Activated naive CD8-positive, alpha-beta T cell treated with anti-CD3 and anti-CD28 coated beads for 36 hours (primary cell): ENCODE measurements at places on chromosomes 7 and 10. TPM values are rescaled to one million over a fixed set of nuclear protein-coding genes. Genes with fewer than 3 reads are reported as not detected.
A peak's percentile ranks its signal among the peaks of the same experiment; 100 is the strongest.

SPRN gene
- not detected for total RNA-seq

ARHGEF5 gene
- 13.3 TPM for total RNA-seq

TSPAN13 gene
- 1.4 TPM for total RNA-seq

PIK3CG gene
- 26.3 TPM for total RNA-seq

MCM10 gene
- 91.2 TPM for total RNA-seq

NEURL1 gene
- total RNA-seq, result 3.1 TPM

DNA sequence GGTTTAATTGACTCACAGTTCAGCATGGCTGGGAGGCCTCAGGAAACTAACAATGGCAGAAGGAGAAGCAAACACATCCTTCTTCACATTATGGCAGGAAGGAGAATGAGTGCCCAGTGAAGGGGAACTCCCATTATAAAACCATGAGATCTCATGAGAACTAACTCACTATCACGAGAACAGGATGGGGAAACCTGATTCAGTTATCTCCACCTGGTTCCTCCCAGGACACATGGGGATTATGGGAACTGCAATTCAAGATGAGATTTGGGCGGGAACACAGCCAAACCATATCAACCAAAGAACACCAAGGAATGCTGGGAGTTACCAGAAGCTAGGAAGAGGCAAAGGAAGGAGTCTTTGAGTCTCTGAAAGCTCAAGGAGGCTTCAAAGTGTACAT lies 94.3 kb downstream of the IPMK start:
- no peak for DNase-seq

DNA sequence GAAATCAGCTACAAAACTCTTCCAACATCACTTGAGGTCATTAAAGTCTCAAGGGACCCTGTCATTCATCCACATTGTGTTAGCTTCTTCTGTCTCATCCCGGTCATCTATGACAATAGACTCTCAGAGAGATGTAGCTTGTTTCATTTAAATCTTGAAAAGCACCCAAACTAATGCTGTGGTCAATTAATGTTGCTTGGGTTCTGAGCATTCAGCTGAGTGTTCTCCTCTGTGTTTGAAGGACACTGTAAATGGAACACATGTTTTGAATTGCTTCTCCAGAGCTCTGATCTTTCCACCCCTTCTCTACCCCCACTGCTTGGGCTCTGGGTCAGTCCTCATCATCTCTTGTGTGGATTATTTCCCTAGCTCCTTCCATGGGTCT lies 19.6 kb upstream of the ADD3 start:
- no peak for DNase-seq

DNA sequence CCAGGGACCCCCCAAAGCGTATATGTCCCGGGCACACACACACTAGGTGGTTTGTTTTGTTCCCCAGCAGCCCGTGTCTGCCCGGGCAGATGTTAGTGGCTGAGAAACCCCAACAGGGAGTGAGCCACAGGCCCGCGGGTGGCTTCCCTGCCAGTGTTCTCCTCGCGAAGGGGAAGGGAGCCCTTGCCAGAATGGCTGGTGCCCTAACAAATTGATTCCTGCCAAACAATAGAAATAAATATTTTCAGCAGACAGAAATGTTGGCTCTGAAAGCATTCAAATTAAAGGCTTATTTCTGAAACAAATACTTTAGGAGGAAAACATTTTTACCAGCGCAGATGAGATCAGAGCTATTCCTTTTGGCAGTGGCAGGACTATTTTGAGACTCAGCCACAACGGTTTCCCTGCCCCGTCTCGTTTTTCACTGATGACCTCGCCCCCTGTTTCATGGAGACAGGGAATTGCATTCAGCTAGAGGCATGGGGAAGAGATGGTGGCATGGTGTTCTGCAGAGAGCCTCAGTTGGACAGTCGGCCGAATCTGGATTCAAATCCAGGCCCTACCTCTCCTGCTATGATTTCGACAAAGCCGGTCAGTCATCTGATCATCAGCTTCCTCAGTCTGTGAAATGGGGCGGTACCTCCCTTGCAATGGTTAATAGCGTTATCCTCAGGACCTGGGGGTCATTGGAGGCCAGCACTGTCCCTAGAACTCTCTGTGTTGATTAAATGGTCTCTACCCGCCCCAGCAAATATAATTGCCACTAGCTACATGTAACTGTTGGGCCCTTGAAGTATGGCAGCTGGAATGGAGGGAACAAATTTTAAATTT lies 84.5 kb downstream of the CUX1 start:
- no peak for DNase-seq

- no peak for DNase-seq
Observed at GRCh38 chr10:129369566-129369965, 97.5 kb upstream of the MGMT start.

DNA sequence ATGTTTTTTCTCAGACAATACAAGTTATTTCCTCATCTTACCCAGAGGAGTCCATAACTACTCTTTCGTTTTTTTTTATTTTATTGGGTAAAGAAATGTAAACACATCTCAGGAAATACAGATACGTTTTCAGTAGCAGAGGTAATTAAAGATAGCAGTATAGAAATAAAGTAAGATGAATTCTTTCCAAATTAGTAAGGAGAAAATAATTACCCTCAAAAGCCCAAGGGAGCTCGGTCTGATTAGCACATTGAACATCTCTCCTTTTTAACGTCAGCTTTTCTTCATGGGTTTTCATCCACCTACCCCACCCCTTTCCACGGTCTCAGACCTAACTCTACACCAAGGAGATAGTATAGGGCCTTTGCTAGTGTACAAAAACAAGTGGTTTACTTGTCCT lies 294.2 kb downstream of the GRID1 start:
- DNase-seq, result no peak

DNA sequence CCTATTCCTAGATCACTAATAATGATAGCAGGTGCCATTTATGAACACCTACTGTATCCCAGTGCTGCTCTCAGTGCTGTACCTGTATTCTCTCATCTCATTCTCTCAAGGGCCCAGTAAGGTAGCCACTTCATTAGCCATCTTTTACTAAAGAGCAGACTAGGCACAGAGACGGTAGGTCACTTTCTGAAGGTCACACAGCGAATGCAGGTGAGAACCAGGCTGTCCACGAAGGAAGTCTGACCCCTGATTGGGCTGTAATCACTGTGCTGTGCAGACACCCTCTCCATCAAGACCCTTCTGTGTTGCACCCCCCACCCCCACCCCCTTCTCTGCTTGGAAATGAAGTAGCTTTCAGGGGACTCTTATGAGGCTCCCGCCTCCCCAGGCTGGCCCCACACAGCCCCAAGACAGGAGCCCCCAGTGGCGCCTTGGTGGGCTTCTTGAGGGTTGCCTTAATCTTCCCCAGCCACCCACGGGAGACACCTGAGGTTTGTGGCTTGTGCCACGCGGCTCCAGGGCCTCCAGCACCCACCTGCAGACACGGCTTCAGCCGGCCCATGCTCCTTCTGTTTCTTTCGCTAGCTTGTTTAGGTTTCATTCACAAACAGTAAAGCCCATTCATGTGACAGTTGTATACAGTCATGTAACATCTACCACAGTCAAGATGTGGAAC lies 81.7 kb upstream of the FAM20C start:
- no peak for DNase-seq

DNA sequence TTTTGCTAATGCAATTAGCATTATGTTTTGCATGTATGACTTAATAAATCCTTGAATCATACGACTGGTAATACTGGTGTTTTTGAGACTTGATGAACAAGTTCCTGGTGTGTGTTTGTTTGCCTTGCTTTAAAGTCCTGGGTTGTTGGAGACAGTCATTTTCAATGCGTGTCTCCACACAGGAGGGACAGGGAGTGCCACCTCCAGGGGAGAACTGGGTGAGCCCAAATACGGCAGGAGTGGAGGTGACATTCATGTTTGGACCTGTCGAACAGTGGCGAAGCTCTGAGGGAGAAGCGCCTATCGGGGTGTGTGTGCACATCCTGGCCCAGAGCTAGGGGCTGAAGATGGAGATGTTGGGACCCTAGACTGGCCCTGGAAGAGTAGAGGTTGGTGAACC lies 43.8 kb downstream of the DAGLB start:
- DNase-seq, result no peak

- DNase-seq, result peak; percentile 15
Observed at GRCh38 chr10:128268015-128268722, 141.9 kb upstream of the MKI67 start.
